Activated CD8-positive, alpha-beta memory T cell treated with anti-CD3 and anti-CD28 coated beads for 1 hour (primary cell): ENCODE measurements at places on chromosomes 4 and X.

- DNase-seq, result no peak
Measured at GRCh38 chr4:55215087-55215486, 89.7 kb upstream of the KDR start.

- DNase-seq, result no peak
Measured at GRCh38 chr4:65635051-65635821, 35.1 kb downstream of the EPHA5 start.

DNA sequence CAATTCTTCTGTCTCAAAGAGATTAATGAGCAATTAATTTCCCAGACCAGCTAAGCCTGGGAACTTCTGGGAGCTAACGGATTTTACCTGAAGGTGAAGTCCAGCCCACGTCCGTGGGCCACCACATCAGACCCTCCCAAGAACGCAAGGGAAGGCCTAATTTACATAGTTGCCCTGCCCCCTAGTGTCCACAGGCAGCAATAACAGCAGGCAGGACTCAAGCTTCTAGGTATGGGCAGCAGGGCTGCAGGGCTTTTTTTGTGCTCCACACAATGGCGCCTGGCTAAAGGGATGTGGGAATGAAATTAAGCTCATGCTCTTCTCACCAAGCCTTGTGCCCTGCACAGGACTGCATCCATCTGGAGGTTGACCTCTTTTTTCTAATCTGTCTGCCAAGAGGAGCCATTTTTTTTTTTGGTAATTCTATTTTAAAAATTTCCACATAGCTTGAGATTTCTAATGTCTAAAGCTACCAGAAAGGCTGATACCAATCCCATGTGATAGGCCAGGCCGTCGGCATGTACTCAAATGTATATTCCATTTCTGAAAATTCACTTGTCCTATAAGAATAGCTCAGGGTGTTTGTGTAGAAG lies 111.9 kb upstream of the TMEM164 start:
- DNase-seq, result peak; percentile 5

- no peak for DNase-seq
Measured at GRCh38 chr4:158811216-158811540, 42.4 kb downstream of the FNIP2 start.

DNA sequence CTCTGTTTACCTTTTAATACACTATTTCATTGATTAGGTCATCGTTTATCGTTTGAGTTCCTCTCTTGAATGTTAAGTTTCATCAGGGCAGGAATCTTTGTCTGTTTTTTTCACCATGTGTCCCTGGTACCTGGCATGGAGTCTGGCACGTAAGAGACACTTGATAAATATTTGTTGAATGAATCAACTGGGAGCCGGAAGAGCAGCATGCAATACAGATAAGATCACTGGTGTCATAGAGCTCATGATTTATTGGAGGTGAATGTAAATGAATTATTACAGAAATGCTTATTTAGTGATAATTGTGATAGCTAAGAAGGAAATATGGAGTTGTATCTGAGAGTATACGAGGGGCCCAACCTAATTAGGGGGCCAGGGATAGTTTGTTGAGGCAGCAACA lies 62.8 kb downstream of the UCHL1 start:
- no peak for DNase-seq

- no peak for DNase-seq
Measured at GRCh38 chr4:142379277-142380051, 466.6 kb downstream of the INPP4B start.

DNA sequence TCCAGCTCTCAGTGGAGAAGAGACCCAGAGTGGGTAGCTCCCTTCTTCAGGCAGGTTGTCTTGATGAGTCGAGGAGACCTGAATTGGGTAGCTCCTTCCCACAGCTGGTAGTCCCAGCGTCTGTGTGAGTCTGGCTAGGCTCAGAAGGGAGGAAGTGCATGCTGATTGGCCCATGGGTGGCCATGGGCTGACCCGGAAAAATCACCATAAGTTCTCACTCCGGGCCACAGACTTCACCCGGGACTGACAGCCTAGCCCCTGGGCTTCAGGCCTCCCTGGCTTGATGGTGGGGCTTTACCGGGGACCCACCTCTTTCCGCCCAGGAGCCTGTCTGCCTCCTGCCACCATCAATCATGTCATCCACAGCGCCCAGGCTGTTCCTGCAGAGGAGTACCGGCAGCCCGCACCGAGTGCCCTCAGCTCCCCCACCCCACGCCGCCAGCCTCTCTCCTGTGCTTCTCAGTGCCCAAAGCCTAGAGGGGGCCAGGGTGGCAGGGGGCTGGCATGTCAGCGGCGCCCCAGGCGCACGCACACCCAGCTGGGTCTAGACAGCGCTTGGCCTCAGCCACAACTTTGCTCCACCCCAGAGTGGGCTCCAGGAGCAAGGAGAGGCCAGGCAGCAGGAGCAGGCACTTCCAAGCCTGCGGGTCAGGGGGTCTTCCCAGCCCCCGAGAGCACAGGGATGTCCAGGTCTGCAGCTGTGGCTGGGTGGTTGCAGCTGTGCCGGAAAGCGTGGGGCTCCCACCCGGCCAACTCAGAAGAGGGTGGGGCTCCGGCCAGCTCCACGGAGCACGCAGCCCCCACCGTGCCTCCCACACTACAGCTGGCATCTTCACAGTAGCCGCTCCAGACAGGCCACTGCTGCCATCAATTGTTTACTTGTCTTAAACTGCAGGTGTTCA lies 16.1 kb upstream of the SAT1 start:
- DNase-seq, result no peak

DNA sequence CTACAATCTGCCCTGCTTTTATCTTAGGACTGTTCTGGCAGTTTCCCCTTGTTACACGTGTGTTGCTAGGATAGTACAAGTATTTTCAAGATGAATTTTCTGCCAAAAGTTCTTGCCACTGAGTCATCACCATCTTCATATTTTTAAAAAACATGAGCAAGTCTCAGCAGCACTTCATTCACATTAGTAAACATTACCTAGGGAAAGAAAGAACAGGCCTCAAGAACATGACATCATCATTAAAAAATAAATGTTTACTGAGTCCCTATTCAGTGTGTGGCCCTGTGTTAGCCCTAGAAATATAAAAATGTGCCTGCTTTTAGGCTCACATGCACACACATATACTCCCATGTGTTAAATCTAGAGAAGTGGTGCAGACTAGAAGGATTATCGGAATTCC lies 18.7 kb upstream of the GPC3 start:
- DNase-seq, result no peak

DNA sequence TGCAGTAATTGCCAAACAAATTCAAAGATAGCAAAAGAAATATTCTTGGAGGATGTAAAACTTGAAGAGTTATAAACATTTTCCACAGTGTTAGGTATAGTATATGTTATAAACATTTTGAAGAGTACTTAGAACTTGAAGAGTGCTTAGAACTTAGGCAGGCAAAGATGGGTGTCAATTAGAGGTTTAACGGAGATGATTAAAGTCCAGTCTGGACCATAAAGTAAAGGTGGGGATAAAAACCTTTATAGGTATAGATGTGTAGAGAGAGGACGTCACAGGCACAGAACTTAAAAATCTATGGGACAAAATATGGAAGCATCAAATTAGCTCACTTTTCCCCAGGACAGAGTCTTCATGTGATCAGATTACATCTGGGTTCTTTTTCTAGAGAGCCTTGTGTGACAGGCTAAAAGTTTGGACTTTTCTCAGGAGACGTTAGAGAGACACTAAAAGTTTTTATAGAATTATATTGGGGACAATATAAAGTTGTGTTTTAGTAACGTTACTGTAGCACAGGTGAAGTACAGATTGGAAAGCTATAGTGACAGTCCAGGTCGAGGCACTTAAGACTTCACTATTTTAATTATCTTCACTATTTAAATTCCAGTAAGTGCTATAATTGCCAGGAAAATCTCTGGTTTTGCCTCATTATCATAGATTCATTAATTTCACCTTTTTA lies 13.3 kb upstream of the MAD2L1 start:
- DNase-seq, result no peak

GRCh38 chr4:91914176-91914804 lies 389.5 kb upstream of the GRID2 start:
- DNase-seq, result no peak

- DNase-seq, result no peak
Measured at GRCh38 chrX:104641176-104641575, 75.2 kb downstream of the IL1RAPL2 start.

- no peak for DNase-seq
Measured at GRCh38 chr4:38129460-38130227, 169.4 kb downstream of the PTTG2 start.

DNA sequence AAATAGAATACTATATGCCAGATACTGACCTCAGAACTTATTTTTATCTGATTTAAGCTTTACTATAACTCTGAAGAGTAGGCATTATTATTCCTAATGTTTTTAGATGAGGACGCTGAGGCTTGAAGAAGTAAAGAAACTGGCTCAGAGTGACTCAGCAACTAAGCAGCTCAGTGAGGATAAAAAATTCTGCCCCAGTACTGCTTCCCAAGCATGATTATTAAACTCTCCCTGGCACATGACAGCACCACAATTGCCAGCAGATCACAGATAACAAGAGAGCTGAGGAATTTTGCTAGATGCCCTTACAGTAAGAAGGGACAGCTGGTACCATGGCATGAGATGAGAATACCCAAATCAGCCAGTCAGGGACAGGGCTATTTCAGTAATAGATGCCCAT lies 219.4 kb downstream of the NKX6-1 start:
- DNase-seq, result no peak

GRCh38 chr4:105951198-105951597 lies 55.9 kb downstream of the NPNT start:
- no peak for DNase-seq
